GM23248 (cell line): ENCODE measurements at places on chromosomes 5 and 9. TPM values are rescaled to one million over a fixed set of nuclear protein-coding genes. Genes with fewer than 3 reads are reported as not detected.

Gene ACOT12
- not detected in 2 replicates for total RNA-seq

Gene MARVELD2
- total RNA-seq, result 2.8 and 5.5 TPM in 2 replicates

Gene PAXX
- total RNA-seq, result 38.7 and 52.2 TPM in 2 replicates

Gene MRPS30
- 47.2 and 53.7 TPM in 2 replicates for total RNA-seq

Gene CCL27
- not detected in 2 replicates for total RNA-seq

Gene LHX3
- not detected in 2 replicates for total RNA-seq

Gene F2RL2
- total RNA-seq, result under 0.01 TPM in 1 of 2 replicates, not detected in the other

Gene PCDHGB4
- 6.8 and 7.6 TPM in 2 replicates for total RNA-seq

Gene CDK5RAP2
- total RNA-seq, result 75.8 and 77.0 TPM in 2 replicates

GRCh38 chr9:6237267-6237666 is 21.7 kb downstream of the IL33 start:
- no peak for DNase-seq

- DNase-seq, result peak; percentile 62
Observed at GRCh38 chr5:131109540-131110255, 55.4 kb downstream of the HINT1 start.

GRCh38 chr5:142486581-142486980 is 161.8 kb upstream of the SPRY4 start:
- peak; percentile 45 for DNase-seq

- DNase-seq, result peak; percentile 7
Observed at GRCh38 chr5:115524199-115524847, 20.3 kb downstream of the FEM1C start.

GRCh38 chr5:149503006-149503405 is 48.2 kb downstream of the CSNK1A1 start:
- DNase-seq, result no peak

DNA sequence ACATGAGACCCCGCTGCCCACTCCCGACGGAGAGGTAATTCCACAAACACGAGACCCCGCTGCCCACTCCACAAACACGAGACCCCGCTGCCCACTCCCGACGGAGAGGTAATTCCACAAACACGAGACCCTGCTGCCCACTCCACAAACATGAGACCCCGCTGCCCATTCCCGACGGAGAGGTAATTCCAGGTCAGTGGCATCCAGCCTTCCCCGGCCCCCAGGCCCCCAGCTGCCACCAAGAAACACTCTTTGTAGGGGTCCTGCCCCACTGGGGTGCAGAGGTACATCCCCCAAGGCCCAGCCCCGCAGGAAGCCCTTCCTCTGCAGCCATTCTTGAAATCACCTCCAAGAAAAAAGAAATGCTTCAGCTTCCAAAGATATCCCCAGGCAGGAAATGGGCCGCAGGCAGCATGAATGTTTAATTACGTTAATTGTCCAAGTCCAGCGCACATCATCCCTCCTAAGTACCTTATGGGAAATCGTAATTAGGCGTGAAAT is 115.9 kb downstream of the ADAMTS2 start:
- no peak for DNase-seq

DNA sequence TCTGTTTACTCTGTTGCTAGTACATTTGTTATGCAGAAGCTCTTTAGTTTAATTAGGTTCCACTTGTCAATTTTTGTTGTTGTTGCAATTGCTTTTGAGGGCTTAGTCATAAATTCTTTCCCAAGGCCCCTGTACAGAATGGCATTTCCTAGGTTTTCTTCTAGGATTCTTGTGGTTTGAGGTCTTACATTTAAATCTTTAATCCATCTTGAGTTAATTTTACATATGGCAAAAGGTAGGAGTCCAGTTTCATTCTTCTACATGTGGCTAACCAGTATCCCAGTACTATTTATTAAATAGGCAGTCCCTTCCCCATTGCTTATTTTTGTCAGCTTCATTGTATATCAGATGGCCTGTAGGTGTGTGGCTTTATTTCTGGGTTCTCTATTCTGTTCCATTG is 792.4 kb downstream of the PTPRD start:
- DNase-seq, result no peak

GRCh38 chr5:108747774-108748400 is at the start of gene FER:
TSS of gene FER (plus strand) at chr5:108747897. CDS start at chr5:108798183, 50,286 bp downstream.
- DNase-seq, result peak; percentile 84

GRCh38 chr5:131272724-131273123 is 8.9 kb downstream of the CDC42SE2 start:
- no peak for DNase-seq

DNA sequence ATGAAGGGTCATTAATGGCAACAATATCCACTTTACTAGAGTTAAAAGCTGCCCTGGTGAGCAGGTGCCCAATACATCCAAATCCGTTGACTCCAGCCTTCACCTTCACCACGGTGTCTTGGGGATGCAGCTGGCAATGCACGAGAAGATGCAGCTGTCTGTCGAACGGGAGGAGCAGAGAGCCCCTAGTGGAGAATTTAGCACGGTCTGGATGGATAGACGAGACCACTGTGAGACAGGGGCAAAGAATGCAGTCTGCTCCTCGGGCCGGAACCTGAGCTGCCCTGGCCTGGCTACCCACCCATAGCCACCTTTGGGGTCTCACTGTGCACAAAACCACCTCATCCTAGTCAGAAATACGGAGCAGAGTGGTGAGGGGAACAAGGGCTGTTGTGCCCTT is 35.1 kb downstream of the ADRA1B start:
- DNase-seq, result no peak

DNA sequence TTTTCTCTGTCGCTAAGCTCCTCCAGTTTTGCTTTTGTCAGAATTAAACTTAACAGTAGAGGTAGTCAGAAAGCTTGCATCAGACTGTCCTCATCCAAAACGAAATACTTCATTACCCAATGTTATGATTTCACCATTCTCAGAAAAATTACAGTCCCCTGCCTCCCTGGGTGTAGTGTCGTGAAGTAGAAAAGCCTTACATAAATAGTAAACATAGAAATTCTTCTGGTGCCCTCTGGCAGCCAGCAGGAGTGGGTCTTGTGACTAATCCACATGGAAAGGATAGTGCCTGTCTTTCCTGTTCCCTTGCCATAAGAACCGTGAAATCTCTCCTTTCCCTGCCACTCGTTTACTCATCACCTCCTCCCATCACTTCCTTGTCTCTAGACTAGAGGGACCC is 230.6 kb downstream of the GNA14 start:
- DNase-seq, result peak; percentile 78

DNA sequence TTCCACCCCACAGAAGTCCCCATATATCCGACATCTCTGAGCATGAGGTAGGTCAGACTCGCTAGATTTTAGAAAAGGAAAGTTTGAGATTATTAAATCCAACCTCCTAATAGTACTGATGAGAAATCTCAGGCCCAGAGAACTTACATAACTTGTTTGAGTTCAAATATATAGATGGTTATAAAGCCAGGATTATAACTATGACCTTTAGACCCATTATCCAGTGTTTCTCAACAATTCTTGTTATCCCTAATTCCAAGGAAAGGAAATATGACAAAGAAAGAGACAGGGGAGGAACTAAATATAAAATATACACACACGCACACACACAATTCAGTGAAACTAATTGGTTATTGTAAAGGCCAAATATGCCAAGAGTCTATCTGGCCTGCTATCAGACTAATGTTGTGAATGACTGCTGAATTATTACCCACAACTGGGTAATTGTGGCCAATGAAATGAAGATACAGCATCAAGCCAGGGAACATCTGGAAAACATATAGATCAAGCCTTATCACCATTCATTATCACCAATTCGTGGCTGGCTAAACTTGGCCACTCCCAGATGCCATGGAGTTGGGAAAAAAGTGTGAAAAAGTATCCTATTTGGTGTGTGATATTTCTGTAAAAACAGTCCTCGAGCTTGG is 248.4 kb downstream of the PRELID2 start:
- no peak for DNase-seq

- peak; percentile 93 for DNase-seq
Observed at GRCh38 chr5:14250084-14250695, 107.0 kb downstream of the TRIO start.
